ENCODE measurements at places on chromosomes 6 and 20.

- DNase-seq, result no peak
Observed at GRCh38 chr20:12504779-12505178, 504.0 kb upstream of the SPTLC3 start.

- no peak for DNase-seq
Observed at GRCh38 chr6:132236744-132237143, 164.5 kb downstream of the MOXD1 start.

DNA sequence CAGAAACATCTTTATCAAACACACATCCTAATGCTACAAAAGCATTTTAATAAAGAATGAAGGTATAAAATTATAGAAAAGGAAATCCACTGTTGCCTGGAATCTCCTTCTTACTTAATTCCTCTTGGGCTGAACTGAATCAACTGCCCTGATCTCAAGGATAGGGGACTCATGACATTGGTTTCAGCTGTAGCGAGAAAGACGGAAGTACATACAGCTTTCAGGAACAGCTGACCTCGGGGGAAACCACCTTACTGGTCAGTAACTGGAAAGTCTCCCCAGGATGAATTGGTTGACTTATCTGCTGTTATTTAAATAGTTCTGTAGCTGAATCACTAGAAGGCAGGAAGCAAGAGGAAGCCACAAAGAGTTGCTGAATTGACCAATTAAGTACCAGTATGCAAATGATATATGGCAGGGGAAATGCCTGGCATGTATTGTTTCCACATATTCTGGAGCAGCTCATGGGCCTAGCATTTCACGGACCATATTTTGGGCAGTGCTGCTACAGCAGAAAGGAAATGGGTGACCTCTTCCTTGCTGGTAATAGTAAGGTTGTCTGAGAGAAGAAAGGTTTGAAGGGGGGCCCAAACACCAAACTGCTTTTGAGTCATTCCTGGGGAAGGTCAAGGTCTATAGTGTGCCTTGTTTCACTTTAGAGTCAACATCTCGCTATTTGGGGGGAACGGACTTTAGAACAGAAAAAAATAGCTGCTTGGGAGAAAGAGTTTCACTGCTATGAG is 43.7 kb upstream of the MAP7 start:
- peak; percentile 96 for DNase-seq

GRCh38 chr6:79461205-79461604 is 76.0 kb downstream of the LCA5 start:
- DNase-seq, result no peak

- DNase-seq, result no peak
Observed at GRCh38 chr20:37896932-37897548, 5.9 kb upstream of the VSTM2L start.

GRCh38 chr6:134315974-134316441 is 1.9 kb downstream of the SGK1 start:
- no peak for DNase-seq

DNA sequence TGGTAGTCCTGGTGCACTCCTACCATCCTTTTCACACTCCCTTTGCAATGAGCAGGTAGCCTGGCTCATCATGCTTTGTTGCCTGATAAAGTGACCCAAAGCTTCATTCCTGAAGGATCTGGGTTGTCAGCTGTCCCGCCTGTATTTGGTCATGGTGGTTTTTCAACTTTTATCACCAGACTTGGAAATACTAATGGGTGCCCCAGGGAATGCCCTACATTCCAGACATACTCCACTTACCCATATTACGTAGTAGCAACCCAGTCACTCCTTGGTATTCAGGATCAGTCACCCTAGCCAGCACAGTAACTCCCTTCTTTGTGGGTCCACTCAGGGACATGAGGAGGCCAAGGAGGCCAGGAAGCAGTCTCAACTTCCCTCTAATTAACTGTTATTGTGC is 199.2 kb downstream of the MAFB start:
- peak; percentile 74 for DNase-seq

- peak; percentile 86 for DNase-seq
Observed at GRCh38 chr6:47103931-47104330, 61.8 kb upstream of the ADGRF1 start.

DNA sequence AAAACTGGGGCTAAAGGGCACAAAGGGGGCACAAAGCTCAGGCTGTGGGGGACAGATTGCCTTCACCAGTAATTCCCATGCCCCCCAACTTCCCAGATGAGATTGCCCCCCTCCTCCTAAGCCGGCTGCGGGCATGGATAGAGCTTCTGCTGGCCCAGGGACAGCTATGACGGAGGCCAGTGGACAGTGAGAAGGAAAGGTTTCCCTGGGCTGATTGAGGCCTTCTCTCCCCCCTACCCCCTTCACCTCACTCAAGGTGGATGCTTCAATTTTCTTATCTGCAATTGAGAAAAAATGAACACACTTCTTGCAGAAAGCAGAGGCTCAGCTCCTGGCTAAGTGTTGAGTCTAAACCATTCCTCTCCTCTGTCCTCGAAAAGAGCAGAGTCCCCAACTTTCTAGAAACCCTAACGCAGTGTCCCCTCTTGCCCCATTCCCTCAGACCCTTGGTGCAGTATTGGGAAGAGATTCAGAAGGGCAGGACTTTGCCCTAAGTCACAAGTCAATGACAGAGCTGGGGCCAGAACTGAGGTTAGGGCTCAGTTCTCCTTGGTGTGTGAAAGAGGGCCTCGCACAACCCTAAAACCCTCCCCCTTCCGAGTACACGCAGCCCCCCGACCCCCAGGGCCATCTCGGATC is 808 bp downstream of the SDC4 start:
- no peak for DNase-seq

- DNase-seq, result peak; percentile 57
Observed at GRCh38 chr20:16821211-16822089, 73.3 kb downstream of the OTOR start.

DNA sequence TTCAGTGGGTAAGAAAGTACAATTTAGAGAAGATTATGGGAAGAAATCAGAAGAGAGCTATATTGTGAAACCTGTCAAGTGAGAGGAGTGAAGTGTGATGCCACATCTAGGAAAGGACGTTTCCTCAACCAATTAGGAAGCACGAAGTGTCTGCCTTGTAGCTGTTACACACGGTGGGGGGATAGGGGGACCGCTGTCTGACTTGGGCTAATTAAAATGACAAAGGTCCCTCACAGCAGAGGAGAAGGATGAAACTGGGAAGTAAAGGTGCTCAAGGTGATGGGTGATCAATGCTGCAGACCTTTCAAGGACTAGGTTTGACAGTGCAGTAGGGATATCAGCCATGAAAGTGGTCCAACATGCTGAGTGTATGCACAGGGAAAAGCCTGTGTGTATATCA is 181.1 kb upstream of the PRSS16 start:
- DNase-seq, result no peak

GRCh38 chr20:48695255-48695654 is 132.5 kb downstream of the PREX1 start:
- DNase-seq, result no peak

GRCh38 chr20:63156221-63156671 is 59.7 kb downstream of the YTHDF1 start:
- no peak for DNase-seq

- peak; percentile 76 for DNase-seq
Observed at GRCh38 chr6:28742668-28743270, 181.0 kb downstream of the TRIM27 start.

DNA sequence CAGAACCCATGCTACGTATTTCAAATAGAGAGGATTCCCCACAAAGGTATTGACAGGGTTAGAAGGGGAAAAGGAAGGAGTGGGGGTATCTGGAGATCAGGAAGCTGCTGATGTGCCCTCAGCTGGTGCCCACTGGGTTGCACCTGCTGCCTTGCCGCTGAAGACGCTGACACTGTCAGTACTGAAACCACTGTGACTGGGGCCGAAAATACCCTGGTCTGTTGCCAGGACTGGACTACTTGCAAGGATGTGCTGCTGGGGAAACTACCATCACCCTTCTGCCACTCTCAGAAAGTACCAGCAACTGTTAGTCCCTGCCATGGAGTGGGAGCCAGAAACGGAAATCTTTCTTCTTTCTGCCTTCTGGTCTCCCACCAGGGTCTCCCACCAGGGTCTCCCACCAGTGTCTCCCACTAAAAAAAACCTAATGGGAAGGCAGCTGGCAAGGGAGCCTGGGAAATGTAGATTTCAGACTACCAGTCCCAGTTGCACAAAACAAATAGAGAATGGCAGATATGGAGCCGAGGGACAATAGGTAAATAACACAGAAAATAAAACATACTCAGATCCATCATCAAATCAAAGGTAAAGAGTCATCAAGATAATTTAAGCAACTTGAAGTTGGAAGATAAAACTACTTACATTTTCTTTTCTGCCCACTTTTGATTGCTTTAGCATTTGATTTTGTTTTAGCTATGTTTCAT is 204.8 kb downstream of the TPBG start:
- DNase-seq, result no peak

GRCh38 chr6:125714441-125715090 is 34.9 kb upstream of the HEY2 start:
- DNase-seq, result no peak

- peak; percentile 97 for DNase-seq
Observed at GRCh38 chr20:10074513-10074912, 39.7 kb downstream of the ANKEF1 start.

Data from epithelial cell of esophagus (primary cell).